Right renal cortex interstitium (tissue), 3 donors: ENCODE measurements at places on chromosomes 2 and 18. TPM values are rescaled to one million over a fixed set of nuclear protein-coding genes. Genes with fewer than 3 reads are reported as not detected.

DNA sequence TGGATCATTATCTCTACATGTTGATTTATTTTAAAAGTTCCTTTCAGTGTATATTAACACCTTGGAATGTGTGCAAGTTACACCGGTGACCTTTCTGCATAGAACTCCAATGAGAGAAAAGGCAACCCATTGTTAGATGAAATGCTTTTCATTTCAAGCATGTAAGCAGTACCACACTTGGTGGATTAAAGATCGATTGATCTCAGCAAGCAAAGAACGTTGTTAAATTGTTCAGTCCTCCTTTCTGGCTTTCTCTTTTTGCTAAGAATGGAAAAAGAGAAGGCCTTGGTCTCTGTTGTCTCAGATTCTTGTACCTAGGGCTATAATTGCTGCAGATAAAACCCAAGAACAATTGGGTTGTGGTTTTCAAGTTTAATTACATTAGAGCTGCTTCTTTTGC is 843.0 kb downstream of the DPP10 start:
- no peak for DNase-seq

- DNase-seq, result no peak
These were observed 84.6 kb downstream of the RAB31 start for GRCh38 chr18:9792565-9793245.

- DNase-seq, result no peak
These were observed 97.0 kb downstream of the KCNF1 start for GRCh38 chr2:11008773-11009172.

DNA sequence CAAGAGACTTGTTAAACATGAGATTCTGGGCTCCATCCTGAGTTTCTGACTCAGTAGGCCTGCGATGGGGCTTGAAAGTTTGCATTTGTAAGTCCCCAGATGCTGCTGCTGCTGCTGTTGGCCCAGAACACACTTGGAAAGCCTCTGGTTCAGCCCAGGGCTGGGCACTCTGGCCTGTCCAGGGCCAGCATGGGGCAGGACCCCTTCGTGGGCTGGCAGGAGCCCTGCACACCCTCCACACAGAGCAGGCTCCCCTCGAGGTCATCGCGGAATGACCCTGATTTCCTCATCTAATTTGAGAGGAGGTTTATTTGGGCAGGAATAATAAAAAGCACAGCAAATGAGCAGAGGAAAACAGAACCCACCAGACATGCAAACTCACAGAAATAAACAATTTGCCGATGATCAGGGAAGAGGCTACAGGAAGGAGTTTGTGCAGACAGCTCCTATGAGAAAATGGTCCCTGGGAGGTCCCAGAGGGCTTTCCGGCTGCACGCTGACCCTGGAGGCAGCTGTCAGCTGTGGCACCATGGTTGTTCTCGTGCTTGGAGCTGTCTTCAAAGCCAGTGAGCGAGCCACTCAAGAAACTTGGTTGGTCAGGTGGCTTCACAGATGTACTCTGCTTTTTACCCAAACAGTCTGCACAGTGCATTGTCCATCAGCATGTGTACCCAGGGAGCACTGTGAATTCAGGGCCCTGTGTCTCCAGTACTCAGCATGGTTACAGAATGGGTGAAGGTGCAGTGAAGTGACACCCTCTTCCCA is 119.3 kb downstream of the GLI2 start:
- DNase-seq, result no peak

GRCh38 chr2:111106706-111107105 is 14.0 kb upstream of the BCL2L11 start:
- DNase-seq, result no peak

DNA sequence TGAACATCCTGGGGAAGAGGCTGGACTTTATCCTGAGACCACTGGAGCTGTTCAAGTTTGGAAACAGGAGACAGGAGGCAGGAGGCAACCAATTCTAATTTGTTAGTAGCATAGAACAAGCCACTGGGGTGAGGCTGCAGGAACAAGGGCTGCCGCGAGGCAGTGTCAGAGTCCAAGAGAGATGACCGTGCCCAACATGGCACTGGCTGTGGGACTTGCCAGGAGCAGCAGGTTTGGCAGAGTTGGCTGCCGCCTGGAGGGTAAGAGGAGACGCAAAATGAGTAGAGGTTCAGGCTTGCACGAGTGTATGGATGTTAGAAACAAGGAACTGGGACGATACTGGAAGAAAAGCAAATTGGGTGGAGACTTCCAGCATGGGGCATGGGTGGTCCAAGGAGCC is 168.5 kb downstream of the TPGS2 start:
- no peak for DNase-seq

DNA sequence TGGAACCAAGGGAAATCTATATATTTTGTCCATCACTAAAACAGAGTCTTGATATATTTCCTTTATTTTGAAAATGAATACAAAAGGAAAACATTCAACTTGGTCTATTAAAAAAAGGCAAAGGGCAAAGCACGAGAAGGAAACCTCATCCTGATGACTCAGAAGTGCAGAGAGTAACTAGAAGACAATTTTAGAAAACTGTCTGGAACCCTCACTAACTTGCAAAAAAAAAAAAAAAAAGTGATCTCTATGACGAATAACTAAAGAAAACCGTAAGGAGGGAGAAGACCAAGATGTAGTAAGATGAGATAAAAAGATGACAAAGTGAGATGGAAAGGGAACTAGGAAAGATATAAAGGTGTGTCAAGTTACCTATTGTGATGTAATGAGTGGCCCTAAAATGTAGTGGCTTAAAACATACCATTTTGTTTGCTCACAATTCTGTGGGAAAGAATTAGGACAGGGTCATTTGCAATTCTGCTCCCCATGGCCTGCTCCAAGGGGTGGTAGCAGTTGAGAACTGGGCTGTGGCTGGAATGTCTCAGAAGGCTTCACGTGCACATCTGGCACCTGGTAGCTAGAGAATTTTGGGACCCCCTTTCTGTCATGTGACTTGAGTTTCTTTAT is 303.0 kb downstream of the DYSF start:
- no peak for DNase-seq

DNA sequence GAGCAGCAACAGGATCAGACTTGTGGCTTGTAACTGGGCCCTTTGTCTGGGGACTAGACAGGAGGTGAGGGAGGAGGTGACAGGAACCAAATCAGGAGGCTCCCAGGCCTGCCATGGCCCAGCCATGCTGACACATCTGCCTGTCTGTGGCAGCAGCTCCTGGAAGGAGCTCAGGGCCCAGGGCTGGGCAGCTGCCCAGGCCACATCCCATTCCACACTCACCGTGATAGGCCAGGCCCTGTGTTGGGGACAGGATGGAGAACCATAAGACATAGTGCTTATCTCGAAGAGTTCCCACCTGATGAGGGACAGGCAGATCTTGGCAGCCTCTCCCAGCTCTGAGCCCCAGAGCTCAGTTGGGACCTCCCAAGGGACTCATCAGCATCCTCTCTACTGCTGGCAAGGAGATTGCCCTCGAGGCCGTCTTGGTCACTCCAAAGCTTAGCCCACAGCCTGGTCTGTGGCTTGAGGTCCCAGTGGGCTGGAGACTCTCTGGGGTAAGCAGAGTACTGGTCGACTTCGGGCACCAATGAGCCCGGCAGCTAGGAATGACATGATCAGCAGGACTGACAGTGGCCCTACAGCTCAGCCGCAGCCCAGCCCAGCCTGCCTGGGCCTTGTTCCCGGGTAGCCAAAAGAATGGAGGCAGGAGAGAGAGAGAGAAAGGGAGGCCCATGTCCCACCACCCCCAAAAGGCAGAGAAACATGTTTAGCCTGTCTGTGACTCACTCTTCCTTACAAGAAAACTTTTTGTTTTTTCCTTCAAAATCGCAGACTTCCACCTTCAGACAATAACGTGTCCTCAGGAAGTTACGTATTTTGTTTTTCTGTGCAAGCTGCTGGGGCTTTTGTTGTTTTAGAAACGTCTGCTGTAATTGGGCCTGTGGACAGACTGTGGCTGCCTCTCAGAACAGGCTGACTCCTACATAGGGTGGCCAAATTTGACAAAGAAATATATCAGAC is 82.1 kb downstream of the HS1BP3 start:
- DNase-seq, result no peak

DNA sequence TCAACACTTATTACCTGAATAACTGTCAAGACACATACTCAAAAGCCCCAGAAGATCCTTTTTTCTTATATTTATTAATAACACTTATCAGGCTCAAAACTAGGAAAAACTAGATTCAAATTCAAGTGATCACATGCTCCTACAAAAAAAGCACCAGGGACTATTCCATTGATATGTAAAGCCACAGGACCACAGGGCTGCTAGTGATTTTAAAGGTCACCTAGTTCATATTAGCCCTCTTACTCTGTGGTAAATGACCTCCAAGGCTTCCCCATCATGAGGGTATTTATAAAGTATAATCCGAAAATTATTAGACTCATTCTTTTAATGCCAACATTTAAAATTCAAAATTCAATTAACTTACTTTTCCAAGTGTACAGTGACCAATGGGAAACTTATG is 52.5 kb downstream of the LRPPRC start:
- no peak for DNase-seq

DNA sequence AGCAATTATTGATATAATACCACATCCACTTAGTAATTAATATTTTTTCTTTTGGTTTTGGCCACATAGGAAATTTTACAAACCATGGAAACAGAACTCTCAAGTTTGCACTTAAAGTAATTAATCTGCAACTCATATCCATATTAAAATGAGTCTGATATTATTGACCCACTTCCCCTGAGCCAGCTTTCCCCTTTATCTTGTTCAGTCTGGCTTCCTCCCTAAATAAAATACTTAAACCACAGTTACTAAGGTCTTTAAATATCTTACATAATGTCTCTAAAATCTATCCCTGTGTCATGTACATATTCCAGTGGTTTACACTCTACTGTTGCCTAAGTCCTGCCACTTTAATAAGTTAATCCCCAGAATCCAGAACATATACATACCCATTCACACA is 564.9 kb upstream of the FSHR start:
- no peak for DNase-seq

GRCh38 chr2:172093416-172094293 is 8.3 kb downstream of the DLX1 start:
- DNase-seq, result no peak

DNA sequence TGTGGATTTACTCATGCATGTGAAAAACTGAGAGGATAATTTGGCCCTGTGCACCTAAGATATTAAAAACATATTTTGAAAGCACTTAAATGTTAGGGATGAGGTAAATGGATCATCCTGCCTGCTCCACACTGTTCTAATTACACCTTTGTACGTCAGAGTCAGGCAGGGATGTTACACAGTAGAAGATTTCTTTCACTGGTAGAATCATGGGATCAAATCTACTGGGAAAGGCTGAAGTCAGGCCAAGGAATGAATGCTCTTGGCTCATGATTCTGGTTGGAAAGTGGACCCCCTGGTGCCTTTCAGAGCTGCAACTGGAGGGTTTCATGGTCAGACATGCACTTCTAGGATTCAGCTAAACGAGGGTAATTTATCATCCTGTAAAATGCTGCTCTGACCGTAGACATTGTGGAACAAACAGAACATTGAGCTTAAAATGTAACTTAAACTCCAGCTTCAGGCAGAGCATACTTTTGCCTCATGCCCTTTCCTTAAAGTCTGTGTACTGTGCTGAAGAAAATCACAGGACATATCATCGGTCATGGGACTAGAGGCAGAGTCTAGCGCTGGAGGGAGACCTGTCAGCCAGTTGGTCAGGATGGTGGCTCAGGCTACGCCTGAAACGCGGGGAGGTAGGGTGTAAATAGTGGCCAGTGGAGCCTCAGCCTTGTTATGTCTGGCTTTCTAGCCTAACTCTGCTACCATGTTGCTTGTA is 4.9 kb downstream of the KCNE4 start:
- no peak for DNase-seq

- DNase-seq, result no peak
These were observed 1.3 kb downstream of the RTP5 start for GRCh38 chr2:241870611-241871537.

SS18 gene
- polyA plus RNA-seq, result 94.9 TPM

MSGN1 gene
- not detected for polyA plus RNA-seq

LOXL3 gene
- 9.8 TPM for polyA plus RNA-seq
